ENCODE measurements at places on chromosomes 3 and 15.

DNA sequence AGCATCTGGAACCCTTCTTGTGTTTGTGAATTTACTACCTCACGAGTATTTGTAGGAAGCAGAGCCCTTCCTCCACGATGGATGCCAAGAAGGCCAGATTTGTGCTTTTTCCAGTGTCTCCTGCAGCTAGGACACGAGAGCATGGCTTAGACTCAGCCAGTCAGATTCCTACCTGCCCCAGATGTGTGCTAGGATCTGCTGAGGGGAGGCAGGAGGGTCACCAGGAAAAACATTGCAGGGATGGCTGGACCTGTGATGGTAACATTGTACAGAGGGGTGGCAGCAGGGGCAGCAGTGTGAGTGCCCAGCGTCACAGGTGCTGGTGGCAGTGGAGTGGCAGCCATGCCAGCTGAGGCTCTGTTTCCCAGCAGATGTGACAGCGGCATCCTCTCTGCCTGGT lies 285.3 kb downstream of the FAM43A start:
- no peak for DNase-seq

- DNase-seq, result no peak
Measured at GRCh38 chr3:65974509-65974908, 64.2 kb downstream of the MAGI1 start.

DNA sequence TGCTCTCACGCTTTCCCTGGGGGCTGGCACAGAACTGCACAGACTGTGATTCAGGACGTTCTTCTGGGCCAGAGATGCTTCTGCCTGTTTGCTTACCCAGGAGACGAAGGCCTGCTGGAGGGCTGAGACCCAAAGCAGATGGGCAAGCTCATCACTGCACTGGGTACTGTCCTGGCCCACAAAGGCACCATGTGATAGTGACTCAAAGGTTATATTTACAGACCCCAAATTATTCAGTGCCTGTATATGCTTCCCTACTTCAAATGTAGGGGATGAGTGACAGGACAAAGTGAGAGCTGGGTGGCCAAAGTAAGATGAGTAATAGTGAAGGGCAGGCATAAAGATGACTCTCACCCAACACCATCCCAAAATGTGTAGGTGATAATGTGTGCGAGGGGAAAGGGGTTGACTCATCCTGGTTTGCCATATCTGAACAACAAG lies 127.4 kb downstream of the WDR76 start:
- DNase-seq, result no peak

GRCh38 chr15:78060232-78060631 lies 17.3 kb downstream of the TBC1D2B start:
- no peak for DNase-seq

DNA sequence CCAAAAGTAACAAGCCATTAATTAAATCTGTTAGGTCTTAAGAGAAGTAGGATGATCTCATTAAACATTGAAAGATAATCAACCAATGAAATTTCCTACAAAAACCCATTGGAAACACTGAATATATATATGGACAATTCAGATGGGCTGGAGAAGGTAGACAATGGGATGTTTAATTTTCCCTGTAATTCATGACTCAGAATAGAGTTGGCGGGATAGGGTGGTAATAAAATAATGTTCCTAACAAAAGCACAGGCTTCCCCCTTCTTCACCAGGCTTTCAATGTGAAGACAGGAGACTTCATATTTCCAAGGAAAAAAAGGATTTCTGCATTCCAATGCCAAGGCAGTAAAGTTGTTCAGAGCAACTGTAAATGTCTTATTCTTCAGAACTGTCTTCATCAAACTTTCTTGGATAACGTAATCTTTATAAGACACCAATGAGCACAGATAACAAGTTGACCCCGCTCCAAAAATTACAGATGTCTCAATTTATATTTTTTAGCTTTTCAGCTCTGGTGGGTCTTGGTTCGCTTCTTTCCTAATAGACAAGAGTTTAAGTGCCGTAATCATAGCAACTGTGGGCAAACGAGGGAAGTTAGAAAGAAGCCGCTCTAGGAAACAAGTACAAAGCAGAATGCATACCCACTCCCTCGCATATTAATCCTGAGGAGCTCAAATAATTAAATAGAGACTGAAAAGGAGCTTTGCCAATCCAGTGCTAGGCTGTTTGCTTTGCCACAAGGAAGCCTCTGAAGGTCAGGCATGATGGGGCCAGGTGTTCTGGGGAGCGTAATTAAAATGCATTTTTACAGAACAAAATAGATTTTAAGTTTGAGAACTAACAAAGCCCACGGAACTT lies 377.0 kb downstream of the FOXP1 start:
- no peak for DNase-seq

DNA sequence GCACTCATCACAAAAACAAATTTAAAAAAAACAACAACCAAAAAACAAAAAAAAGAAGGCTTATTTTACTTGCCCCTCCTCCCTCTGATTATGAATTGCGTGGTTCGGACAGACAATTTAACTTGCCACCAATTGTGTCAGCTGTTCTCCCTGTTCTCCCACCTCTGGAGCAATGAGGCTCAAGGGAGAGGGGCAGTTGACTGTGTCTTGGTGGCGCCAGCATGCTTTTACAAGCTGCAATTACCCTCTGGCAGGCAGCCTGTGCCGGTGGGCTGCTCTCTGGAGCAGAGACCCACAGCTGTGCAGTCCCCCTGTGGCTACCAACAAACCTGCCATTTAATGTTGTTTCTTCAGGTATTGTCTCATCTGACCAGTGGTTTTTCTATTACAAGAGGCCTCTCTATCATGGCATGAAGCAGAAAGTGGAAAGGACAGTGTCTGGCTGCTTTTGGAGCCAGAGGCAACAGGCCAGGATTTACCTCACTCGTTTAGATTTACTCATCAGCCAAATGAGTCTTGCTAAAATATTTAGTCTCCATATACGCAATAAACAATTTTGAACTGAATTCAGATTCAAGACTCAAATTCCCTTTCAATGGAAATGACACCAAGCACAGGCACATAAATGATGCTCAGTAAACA lies 192.0 kb upstream of the TPRG1 start:
- DNase-seq, result no peak

GRCh38 chr3:67947808-67948508 lies 293.5 kb upstream of the SUCLG2 start:
- no peak for DNase-seq

GRCh38 chr3:4596612-4597011 lies 103.5 kb downstream of the ITPR1 start:
- no peak for DNase-seq

DNA sequence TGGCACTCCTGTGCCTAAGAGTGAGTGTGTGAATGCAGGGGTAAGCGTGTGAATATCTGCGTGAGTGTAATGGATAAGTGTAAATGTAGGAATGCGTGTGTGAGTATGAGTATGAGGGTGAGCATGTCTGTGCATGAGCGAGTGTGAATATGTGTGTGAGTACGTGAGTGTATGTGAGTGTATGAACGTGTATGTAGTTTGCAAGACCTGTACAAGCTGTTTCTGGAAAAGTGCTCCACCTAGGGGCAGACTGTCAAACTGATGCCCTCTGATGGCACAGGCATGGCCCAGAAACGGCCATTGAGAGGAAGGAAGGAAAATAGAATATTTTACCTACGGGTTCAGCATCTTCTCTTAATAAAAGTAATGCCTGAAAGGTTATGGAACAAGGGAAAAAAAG lies 24.4 kb upstream of the FRMD4B start:
- DNase-seq, result no peak

DNA sequence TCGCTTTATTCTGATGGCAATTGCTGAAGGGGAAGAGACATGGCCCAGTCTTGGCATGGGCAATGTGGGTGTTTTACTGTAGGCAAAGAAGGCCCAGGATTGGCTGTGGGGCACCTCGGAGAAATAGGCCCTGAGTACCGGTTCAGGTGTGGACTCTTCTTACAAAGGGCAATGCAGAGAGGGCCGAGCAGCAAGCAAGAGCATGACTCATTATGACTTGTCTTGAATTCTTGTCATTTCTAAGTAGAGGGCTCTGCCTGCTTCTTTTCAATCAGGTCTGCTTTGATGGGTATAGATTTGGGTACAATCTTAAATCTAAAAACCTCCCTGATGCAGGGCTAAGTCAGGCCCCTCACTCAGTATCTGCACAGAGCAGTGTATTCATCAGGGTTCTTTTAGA lies 14.8 kb upstream of the BUB1B start:
- no peak for DNase-seq

- DNase-seq, result no peak
Measured at GRCh38 chr3:111215481-111215880, 143.9 kb downstream of the NECTIN3 start.

GRCh38 chr3:177618873-177619733 lies 421.8 kb upstream of the TBL1XR1 start:
- DNase-seq, result no peak

GRCh38 chr15:40067921-40068624 lies 29.1 kb upstream of the SRP14 start:
- no peak for DNase-seq

- no peak for DNase-seq
Measured at GRCh38 chr3:136544532-136544931, 207.6 kb downstream of the STAG1 start.

GRCh38 chr3:153038779-153039178 lies 123.2 kb upstream of the RAP2B start:
- DNase-seq, result no peak

- no peak for DNase-seq
Measured at GRCh38 chr3:110623571-110623970, 448.0 kb upstream of the NECTIN3 start.

GRCh38 chr3:169841171-169841570 lies 28.5 kb upstream of the LRRC34 start:
- no peak for DNase-seq

- no peak for DNase-seq
Measured at GRCh38 chr3:8727605-8728512, 5.7 kb upstream of the CAV3 start.

- DNase-seq, result no peak
Measured at GRCh38 chr3:113532698-113533533, 561 bp downstream of the SIDT1 start.

GRCh38 chr15:71094137-71094536 lies 21.1 kb upstream of the THSD4 start:
- no peak for DNase-seq

DNA sequence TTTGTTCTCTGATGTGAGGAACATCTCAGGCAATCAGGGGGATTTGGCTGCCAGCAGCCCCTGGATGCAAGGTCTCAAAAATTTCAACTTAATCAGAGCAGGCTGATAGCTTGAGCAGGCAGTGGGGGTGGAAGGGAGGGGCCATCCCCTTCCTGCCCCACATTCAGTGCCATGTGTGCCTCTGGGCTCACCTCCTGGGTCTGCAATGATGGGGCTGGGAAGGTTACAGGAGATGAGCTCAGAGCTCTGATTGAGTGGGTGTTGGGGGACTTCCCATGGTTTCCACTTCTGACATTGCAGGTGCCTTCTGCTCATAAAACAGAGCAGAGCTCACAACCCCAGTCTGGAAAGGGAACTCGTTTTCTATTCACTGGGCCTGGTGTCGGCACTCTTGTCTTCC lies 37.0 kb downstream of the PARP16 start:
- DNase-seq, result no peak

DNA sequence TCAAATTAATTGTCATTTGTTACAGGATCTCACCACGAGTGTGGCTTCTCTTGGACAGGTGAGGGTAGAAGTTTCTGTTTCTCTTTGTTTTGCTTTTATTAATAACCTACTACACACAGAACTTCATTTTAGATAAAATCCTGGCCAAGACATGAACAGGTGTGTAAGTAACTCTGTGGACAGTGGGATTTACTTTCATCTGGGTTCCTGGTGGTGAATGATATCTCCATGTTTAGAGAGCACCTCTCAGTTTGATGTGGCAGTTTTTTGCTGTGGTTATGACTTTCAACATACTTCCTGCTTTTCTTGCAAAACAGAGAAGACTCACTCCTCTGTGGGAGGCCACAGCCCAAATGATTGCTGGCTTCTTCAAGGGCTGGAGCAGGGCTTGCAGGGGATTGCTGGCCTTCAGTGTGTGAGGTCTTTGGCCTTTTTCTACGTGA lies 71.1 kb upstream of the XCR1 start:
- DNase-seq, result no peak

- DNase-seq, result no peak
Measured at GRCh38 chr15:99452728-99453636, 112.8 kb upstream of the MEF2A start.

GRCh38 chr3:183699238-183699947 lies 1.8 kb downstream of the YEATS2 start:
- no peak for DNase-seq

Data from stimulated activated CD8-positive, alpha-beta memory T cell treated with anti-CD3 and anti-CD28 coated beads, Interleukin-15, amount 100 ng/mL, for 24 hours (primary cell).